MV-4-11 (cell line): ENCODE measurements at places on chromosomes 4 and X.

- DNase-seq = no peak
Measured at GRCh38 chrX:124254611-124255010, 77.8 kb upstream of the TEX13D start.

GRCh38 chr4:143375326-143376073, 38.8 kb downstream of the GAB1 start:
- peak; percentile 21 for DNase-seq

DNA sequence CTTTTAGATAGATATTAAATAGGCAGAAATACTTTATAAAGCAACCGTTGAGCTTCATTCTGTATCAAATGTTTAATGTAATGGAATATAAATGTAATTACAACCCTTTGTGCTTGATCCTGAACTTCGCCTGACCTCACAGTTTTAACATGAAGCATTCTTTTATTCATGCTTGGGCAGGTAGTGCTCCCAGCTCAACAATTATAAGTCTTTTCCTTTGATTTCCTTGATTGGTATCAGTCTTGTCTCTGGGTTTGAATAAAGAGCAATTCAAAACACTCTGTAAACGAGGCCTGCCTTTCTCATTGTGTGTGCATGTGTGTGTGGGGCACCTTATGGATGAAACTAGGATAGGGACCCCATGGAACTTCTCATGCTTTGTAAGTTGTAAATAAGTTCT, 6.8 kb downstream of the METAP1 start:
- DNase-seq = no peak

- peak; percentile 63 for DNase-seq
Measured at GRCh38 chrX:129961180-129962083, 21.0 kb upstream of the BCORL1 start.

DNA sequence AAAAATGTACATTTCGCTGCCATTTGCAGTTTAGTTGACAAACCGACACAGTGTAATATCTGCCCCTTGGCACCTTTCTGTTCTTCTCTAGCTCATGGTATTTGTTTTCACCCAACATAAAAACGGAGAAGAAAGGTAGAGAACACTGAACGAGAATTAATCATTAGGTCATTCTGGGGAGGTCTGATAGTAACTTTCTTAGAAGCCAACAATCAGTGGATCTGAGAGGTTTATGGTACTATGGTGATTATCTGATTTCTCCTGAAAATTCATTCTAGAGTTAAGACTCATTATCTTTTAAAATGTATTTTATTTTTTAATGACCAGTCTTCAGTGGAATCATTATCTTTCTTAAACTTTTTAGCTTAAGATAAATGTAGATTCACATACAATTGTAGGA, 8.5 kb downstream of the RAPGEF2 start:
- no peak for DNase-seq

DNA sequence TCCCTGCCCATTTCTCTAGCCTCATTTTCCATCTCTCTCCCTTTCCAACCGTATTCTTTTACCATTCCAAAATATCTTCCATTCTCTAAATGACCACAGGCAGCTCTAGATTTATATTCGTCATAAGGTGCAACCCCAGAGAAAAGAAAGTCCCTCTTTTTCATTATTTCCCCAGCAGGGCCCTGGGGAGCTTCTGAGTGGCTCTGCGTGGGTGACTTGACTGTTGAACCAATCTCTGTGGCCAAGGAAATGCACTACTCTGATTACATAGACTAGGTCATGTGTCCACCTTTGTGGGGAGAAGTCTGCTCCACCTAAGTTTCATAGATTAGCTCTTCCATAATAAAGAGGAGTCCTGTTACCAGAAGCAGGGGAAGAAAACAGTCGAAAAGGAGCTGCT, 51.4 kb downstream of the ATOH1 start:
- DNase-seq = no peak

- DNase-seq = peak; percentile 25
Measured at GRCh38 chrX:136694431-136695087, 46.6 kb downstream of the CD40LG start.

- DNase-seq = no peak
Measured at GRCh38 chrX:134513091-134513490, 53.1 kb downstream of the HPRT1 start.

DNA sequence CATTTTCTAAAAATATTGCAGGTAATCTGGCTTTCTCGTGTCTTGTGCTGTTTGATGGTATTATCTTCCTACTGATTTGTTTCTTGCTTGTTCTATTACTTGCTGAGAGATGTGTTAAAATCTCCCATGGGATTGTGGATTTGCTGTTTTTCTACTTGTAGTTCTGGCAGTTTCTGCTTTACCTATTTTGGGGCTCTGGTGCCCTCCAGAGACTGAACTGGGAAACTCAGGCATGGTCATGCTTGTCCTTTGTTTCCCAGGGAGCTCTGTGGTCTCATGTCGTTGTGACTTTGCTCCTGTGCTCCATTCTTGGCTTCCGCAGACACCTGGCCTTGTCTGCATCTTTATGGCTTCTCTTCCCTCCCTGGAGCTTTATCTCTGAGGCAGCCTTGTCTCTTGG, 39.5 kb downstream of the NSD2 start:
- no peak for DNase-seq

DNA sequence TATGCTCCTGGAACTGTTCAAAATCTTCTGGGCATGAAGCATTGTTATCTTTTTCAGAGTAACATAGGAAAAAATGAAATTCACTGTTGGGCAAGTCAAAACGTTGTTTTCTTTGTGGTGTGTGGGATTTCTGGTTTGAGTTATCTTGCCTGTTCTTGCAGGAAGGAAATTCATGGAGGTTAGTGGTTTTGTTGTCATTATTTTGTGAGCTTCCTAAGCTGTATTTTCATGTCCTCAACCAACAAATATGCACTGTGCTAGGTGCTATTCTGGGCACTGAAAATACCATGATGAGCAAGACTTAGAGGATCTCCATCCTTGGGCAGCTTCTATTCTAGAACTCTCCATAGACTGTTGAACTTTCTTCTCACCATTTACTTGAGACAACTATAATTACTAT, 16.9 kb downstream of the SPINK2 start:
- DNase-seq = peak; percentile 71

- DNase-seq = peak; percentile 72
Measured at GRCh38 chr4:152485726-152486276, 50.1 kb downstream of the FBXW7 start.

DNA sequence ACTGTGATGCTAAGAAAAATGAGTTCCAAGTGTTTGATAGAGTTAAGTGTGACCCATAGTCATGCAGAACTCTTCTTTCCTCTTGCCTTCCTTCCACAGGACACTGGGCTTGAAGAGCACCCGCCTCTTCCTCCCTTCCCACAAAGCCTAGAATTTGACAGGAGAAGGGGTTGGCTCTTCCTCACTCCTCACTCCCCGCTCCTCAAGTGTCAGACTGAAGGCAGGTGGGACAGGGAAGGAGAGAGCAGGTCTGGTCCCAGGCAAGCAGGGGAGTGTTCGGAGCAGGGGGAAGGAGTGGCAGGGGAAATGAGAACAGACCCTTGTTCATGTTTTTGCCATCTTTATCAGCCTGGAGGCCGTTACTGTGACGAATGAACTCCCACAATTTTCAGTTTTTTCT, 10.7 kb downstream of the MAGED2 start:
- no peak for DNase-seq

DNA sequence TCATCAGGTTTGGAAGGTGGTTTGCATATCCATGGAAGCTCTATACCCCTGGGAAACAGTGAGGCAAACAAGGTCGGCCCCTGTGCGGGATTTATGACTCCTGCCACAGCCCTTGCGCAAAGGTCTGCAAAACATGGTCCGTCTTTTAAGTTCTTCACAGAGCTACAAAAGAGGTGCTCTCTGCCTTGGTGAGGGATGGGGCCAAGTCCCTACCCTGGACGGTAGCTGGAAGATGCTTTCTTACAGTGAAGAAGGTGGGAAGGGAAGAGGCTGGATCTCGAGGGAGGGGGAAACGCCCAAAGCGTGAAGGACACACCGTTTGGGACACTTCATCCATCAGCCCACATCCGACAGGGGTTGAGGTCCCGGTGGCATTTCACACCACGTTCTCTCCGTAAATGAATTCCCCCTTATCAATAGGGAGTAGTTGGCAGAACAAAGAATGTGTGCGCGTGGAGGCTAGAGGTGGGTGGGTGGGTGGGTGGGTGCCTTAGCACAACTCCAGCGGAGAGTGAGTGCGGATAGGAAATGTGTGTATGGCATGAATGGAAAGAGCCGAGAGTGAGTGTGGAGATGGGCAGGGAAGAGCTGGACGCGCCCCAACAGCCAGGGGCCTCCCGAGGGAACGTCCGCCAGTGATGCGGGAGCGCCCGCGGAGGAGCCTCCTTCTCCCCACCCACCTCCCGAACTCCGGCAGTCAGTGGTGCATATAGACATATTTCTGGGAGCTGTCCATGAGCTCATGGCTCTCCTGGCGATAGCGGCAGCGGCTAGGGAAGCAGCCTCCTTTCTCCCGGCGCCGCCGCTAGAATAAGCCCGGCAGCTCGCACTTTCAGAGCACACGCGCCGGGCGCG, 68.3 kb downstream of the LARP7 start:
- DNase-seq = no peak

GRCh38 chr4:32858971-32859370, 2138.8 kb downstream of the PCDH7 start:
- DNase-seq = peak; percentile 75

GRCh38 chr4:112109360-112110058, 35.7 kb upstream of the FAM241A start:
- peak; percentile 73 for DNase-seq

DNA sequence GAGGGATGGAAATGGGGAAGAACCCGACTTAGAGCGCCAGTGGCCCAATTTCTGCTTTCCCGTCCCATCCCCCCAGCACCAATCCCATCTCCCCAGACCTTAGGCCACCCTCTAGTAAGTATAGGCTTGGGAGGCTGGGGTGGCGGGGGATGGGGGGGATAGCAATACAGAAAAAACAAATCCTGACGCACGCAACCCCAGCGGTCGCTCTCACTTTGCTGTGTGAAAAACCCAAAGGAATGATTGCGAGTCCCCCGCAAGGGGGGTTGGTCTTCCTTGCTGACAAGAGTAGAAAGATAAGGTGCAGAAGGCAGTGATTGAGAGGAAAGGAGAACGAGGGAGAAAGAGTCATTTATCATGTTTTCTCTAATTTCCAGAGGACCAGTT, 863 bp downstream of the CPE start:
- DNase-seq = no peak

GRCh38 chr4:76790377-76790776, 107.6 kb downstream of the SOWAHB start:
- DNase-seq = peak; percentile 36

DNA sequence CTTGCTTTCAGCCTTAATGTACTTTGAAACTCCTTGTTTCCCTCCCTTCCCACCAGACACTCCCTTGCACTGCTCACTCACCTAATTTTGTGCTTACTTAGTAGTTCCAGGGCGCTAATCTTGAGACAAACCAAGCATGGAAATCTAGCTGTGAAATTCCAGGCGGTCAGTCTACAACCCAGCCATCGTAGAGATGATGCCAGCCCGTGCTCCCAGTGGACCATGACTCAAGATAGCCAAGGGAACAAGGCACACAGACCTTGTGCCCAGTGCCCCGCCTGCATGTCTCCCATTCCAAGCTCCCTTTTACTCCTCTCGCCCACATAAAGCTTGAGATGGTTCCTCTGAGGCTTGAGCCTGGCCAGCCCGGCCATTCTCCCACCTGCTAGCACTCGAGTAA, 11.1 kb downstream of the TREX2 start:
- DNase-seq = no peak

DNA sequence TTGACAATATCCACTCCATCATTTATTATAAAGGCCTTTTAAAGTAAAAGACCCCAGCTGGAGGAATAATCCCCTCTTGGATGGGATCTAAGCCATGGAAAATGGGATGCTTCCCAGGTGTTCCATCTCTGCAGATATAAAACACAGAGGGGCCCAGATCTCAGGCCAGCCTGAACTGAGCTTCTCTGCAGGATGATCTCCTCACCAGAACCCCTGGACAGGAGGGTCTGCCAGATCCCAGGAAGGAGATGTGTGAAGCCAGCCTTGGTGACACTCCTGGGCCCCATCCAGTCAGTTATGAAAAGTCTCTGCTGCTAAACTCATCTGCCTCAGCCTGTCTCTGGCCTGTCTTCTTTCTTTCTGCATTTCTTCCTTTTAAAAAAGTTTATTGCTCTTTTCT, 56.7 kb downstream of the HTRA3 start:
- DNase-seq = no peak

DNA sequence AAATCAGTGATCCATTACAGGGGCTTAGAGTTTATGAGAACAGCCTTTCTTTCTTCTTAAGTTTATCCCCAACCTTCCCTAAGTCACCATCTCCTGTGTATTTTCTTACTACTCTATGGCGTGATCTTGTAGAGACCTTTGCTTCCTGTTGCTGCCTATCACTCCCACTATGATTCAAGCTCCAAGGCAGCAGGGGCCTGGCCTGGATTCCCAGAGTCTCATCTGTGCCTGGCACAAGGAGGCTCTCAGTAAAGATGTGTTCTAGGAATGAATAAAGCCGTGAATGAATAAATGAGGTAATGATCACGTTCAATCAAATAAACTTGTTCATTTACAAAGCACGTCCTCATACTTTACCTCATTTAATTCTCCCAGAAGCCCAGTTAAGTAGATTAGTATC, 45.4 kb downstream of the CC2D2A start:
- no peak for DNase-seq

DNA sequence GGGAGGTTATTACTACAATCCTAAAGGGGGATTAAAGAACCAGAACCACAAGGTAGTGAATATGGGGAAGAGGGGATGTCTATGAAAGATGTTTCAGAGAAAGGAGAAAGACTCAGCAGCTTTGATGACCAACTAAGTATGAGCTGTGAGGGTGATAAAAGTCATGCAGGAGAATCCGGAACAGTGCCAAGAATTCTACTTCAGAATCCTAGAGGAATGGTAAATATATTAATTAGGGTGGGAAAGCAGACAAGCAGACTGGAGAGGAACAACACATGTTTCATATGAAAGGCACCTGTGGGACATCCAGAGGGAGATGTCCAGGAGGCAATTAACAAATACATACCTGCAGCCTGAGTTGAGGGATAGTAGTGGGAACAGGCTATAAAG, 642.2 kb upstream of the DIPK2B start:
- DNase-seq = no peak

DNA sequence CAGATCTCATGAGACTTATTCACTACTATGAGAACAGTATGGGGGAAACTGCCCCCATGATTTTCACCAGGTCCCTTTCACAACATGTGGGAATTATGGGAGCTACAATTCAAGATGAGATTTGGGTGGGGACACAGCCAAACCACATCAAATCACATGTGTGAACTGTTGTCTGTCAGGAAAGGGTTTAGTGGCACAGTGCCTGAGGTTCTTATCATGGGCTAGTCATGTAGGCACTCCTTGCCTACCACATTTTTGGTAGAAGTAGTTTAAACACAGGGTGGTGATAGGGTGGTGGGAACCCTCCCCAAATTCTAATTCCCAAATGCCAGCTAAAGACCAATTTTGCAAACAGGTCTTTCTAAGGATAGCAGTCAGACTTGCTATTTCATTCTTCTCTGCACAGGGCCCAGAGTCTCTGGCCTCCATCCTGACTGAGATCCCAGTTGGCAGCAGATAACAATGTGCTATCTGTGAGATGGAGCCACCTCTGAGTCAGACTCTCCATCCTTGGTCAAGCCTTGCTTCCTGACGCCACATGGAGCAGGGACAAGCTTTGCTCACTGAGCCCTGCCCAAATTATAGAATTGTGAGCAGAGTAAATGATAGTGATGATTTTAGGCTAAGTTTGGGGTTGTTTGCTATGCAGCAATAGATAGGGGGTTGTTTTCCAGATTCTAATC, 33.5 kb upstream of the SETD7 start:
- no peak for DNase-seq

- no peak for DNase-seq
Measured at GRCh38 chr4:38281371-38282071, 321.3 kb downstream of the PTTG2 start.
